Sigmoid colon (tissue), 7 donors: ENCODE measurements at places on chromosomes 11 and 22. TPM values are rescaled to one million over a fixed set of nuclear protein-coding genes. Genes with fewer than 3 reads are reported as not detected.

Gene TIMM10
- total RNA-seq = 34.3 TPM

Gene PLEKHB1
- 30.3 TPM for total RNA-seq

Gene APOBEC3B
- total RNA-seq = not detected

Gene TMEM80
- total RNA-seq = 20.9 TPM

Gene POLA2
- total RNA-seq = 8.8 TPM

Gene SART1
- total RNA-seq = 38.8 TPM

Gene MS4A6E
- not detected for total RNA-seq

Gene OVOL1
- not detected for total RNA-seq

Gene RASGRP2
- 28.5 TPM for total RNA-seq

Gene RDX
- total RNA-seq = 160 TPM

Gene NCF4
- 14.7 TPM for total RNA-seq

Gene SLC5A4
- total RNA-seq = 1.1 TPM

Gene PHLDA2
- not detected for total RNA-seq

Gene H19
- 211 TPM for total RNA-seq

Gene SOX6
- 3.9 TPM for total RNA-seq

Gene CD3E
- not detected for total RNA-seq

Gene MMP8
- not detected for total RNA-seq

Gene PIWIL4
- total RNA-seq = 8.1 TPM

Gene MALAT1
- 32,672 TPM for total RNA-seq

Gene MPZL2
- total RNA-seq = 7.7 TPM

Gene IL17REL
- total RNA-seq = not detected

Gene BBOX1
- not detected for total RNA-seq

Gene APOL4
- 3.0 TPM for total RNA-seq

Gene USP2
- 1.3 TPM for total RNA-seq

Gene TBX10
- not detected for total RNA-seq

Gene APLNR
- 1.8 TPM for total RNA-seq

Gene TSGA10IP
- not detected for total RNA-seq

Gene OR51E2
- total RNA-seq = 11.6 TPM

Gene IFITM2
- total RNA-seq = 187 TPM

Gene LRP4
- 7.1 TPM for total RNA-seq

Gene GAB4
- not detected for total RNA-seq

Gene CENPM
- total RNA-seq = 2.5 TPM

Gene TRMU
- total RNA-seq = 30.2 TPM

Gene LAYN
- 36.0 TPM for total RNA-seq

Gene PLEKHA7
- total RNA-seq = 2.9 TPM

Gene UQCR10
- 43.2 TPM for total RNA-seq

Gene FOLH1
- 0.66 TPM for total RNA-seq

Gene DBX1
- not detected for total RNA-seq

Gene CARD16
- 5.1 TPM for total RNA-seq

Gene KREMEN1
- total RNA-seq = 6.1 TPM

Gene CCDC116
- total RNA-seq = 0.33 TPM

Gene MUC6
- total RNA-seq = not detected

Gene ARHGEF17
- total RNA-seq = 44.6 TPM

Gene PHOX2A
- not detected for total RNA-seq

Gene AQP11
- total RNA-seq = not detected

Gene RCOR2
- 0.83 TPM for total RNA-seq

Gene CD6
- 1.2 TPM for total RNA-seq

Gene TUB
- total RNA-seq = 7.5 TPM

Gene CD3G
- total RNA-seq = 0.66 TPM

Gene TMPRSS6
- total RNA-seq = not detected

Gene YIF1A
- total RNA-seq = 72.4 TPM

Gene PANX3
- not detected for total RNA-seq

Gene POU2AF3
- total RNA-seq = 3.9 TPM

Gene SCN2B
- total RNA-seq = 1.3 TPM
